ENCODE measurements at places on chromosomes 3 and 15.

DNA sequence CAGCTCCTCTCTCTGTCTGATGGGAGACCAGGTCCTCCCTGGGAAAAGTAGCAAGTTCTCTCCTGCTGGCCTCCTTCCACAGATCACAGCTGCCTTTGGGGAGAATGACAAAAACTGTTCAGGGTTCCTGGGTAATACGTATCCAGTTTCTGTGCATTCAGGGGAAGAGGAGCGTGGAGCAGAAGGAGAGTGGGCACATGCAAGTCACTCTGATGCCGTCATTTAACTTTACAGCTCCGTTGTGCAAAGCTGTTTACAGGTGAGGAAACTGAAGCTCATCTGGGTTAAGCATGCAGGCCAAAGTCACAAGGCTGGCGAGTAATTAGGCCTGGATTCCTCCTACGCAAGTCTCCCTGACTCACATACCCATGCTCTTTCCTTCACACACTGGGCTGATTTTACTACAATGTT, 7.5 kb upstream of the TM4SF1 start:
- no peak for DNase-seq

DNA sequence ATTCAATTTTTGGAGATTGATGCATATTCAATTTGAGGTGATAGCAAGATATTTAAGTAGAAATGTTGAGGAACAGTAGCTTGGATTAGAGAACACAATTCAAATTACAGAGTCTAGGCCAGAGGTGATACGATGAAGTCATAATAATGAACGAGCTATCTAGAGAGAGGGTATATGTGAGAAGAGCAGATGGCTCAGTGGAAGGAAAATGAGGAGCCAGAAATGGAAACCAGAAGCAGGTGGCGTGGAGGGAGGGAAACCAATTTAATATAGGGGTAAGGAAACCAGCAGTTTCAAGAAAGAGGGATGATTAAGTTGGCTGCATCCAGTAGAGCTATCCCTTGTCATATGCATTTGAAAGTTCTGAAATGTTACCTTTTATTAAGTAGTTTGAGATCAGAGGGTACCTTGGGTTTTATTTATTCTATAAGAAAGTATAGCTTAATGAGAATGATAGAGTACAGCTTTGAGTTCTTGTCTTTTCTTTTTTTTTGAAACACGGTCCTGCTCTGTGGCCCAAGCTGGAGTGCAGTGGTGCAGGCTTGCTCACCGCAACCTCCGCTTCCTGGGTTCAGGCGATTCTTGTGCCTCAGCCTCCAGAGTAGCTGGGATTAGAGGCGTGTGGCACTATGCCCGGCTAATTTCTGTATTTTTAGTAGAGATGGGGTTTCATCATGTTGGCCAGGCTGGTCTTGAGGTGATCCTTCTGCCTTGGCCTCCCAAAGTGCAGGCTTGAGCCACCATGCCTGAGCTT, 22.1 kb downstream of the NCK1 start:
- DNase-seq: no peak

- DNase-seq: no peak
These were observed 1.3 kb downstream of the BNIP2 start for GRCh38 chr15:59687836-59688235.

DNA sequence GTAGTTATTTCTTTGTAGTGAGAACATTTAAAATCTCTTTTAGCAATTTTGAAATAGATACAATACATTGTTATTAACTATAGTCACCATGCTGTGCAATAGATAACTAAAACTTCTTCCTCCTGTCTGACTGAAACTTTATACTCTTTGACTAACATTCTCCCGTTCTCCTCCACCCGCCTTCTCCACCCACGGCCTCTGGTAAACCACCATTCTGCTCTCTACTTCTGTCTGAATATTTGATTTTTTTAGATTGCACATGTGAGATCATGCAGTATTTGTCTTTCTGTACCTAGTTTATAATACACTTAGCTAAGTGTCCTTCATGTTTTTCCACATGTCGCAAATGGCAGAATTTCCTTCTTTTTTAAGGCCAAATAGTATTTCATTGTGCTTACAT, 72.8 kb upstream of the RBM5 start:
- peak; percentile 13 for DNase-seq

- DNase-seq: no peak
These were observed 29.8 kb downstream of the LARS2 start for GRCh38 chr3:45417930-45418847.

Measured in stimulated activated CD8-positive, alpha-beta memory T cell treated with anti-CD3 and anti-CD28 coated beads, Interleukin-2, amount 100 ng/mL, for 48 hours (primary cell).